ENCODE measurements at places on chromosomes 5 and 9.

- DNase-seq: no peak
Measured at GRCh38 chr5:16518606-16519005, 53.0 kb upstream of the ZNF622 start.

GRCh38 chr5:106311230-106311915, 1359.4 kb downstream of the EFNA5 start:
- DNase-seq: peak; percentile 28

DNA sequence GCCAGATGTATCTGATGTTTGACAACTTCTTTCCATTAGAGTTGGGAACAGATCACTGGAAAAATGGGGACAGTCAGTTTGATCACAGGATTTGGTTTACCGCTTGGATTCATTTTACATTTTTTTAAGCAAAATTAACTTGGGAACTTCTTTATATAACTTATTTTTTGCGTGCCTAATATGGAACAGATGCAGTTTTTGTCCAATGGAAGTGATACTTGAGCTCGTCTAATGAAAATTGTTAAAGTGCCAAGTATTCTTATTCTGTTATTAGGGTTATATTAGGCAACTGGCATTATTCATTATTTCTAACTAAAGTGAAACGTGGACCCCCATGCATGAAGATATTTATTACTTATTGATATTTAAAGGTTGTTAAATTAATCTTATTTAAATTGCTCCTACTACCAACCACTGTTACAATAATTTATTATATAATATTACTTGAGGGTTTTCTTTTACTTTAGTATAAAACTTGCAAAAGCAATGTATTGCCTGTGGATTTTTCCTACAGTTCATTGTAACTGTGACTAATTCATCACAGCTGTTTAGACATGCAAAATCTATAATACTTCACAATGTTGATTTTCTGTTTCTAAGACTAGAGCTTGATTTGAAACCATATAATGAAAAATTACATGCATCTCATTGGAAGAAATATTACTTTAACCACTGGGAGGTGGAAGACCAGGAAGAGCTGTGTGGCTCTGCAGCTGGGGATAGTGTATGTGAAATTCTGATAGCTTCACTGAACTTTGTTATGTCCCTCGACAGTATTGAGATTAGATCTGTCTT, 787.3 kb upstream of the WWC1 start:
- DNase-seq: no peak

- no peak for DNase-seq
Measured at GRCh38 chr9:72649127-72649442, 127.7 kb downstream of the TMC1 start.

- no peak for DNase-seq
Measured at GRCh38 chr9:13646500-13647021, 367.1 kb upstream of the MPDZ start.

GRCh38 chr5:33927685-33928084, 8.5 kb upstream of the RXFP3 start:
- no peak for DNase-seq

DNA sequence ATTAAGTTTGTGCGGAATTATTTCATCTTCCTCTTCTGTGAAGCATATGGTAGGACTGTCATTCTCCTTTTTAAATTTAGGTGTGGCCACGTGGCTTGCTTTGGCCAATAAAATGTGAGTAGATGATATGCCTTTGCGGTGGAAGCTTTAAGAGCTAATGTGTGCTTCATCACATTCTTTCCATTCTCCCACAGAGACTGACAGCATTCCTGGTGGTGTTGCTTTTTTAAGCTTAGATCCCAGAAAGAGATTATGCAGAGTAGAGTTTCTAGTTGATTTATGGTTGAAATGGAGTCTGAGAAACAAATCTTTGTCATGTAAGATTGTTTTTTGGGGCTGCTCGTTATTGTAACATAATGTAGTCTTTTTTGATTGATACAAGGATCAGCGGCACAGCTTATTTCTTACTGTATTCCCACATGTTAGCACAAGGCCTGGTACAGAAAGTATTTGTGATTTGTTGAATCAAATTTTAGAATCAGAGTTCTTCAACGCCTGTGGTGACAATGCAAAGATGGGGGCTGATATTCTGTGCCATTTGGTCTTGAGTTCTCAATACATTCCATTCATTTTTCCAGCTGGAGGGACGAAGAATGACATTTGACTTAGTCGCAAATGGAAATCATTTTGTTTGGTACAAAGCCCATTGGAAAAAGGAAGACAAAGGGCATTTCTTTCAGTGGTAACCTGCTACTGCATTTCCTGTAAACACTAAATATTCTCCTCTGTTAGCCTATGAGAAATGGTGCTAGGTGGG, 209.9 kb upstream of the VLDLR start:
- DNase-seq: no peak

DNA sequence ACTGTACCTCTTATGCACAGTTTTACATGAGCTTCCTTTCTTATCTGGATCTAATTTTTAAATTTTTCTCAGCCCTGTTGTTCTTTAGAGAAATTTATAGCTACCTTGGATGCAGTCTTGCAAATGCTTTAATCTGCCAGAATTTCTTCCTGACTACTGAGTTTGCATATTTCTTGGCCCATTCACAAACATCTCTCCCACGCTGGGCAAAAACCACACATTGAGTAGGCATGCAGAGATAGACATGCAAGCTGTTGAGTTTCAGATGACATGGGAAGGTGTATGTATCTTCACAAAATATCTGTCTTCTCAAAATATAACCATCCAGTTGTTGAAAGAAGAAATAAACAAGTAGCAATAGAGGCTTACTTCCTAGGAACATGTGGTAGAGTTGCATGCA, 101.2 kb downstream of the PARP8 start:
- DNase-seq: no peak

DNA sequence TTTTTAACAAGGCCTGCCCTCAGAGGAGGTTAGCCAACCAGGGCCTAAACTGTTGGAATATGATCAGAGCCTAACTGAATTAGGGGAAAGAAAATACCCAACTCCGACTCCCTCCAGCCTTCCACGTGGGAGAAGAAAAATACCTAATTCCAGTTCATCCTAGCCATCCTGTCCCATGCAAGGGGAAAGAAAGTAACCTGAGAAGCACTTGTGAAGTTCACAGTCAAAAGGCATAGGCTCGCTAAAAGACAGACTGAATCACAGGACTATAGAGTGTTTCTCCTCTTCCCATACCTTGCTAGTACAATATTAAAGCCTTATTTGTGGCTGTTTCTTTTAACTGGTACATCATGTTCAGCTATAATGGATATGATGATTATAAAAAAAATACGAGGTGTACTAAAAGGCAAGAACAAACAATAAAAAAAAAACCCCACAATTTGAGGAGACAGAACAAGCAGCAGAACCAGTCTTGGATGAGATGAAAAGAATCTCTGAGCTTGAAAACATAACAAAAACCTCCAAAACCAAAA, 18.0 kb upstream of the ATP10B start:
- DNase-seq: no peak

- no peak for DNase-seq
Measured at GRCh38 chr5:79240561-79240960, 4.6 kb downstream of the JMY start.

GRCh38 chr9:79664375-79664831, 92.6 kb downstream of the TLE4 start:
- peak; percentile 14 for DNase-seq

DNA sequence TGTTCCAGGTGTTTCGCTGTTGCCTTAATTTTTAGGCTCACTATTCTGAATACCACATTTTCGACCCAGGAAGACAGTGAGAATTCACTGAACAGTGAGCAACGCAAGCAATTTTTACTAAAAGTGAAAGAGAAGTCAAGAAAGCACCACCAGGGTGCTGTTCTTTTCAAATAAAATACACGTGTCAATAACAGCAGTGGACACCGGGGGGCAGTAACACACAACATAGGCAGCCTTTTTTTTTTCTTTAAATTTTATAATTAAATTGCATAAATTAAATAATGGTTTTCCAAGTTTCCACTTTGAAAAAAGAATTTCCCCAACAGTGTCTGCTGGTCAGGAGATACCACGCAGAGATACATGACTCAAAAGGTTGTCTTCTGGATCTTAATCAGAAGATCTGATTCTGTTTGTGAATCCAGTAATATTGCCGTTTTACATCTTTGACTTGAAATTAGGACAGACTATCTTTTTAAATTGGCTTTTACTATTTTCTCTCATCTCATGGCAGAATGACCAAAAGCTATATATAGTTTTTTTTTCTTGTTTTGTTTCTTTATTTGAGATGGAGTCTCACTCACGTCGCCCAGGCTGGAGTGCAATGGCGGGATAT, 47.1 kb upstream of the SH3GL2 start:
- peak; percentile 45 for DNase-seq

- DNase-seq: no peak
Measured at GRCh38 chr5:168209997-168210396, 81.4 kb upstream of the WWC1 start.

GRCh38 chr5:107134931-107135330, 535.8 kb downstream of the EFNA5 start:
- DNase-seq: no peak

DNA sequence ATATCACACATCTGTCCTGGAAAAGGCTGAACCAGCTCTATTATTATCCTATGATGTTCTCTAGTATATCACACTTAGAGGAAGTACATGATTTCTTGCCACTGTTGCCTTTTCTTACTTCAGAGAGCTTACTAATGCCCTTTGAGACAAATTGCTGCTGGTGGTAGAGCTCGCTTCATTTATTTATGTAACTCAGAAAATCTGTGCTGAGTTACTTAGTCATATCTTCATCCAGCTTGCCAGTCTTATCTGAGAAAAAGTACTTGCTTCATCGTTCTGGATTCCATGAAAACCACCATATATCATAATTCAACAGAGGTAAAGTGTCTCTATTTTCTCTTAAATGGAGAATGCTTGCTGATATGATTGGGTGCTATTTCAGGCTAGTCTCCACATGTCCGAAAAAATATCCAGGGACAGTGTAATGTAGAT, 26.6 kb downstream of the PTPDC1 start:
- no peak for DNase-seq

DNA sequence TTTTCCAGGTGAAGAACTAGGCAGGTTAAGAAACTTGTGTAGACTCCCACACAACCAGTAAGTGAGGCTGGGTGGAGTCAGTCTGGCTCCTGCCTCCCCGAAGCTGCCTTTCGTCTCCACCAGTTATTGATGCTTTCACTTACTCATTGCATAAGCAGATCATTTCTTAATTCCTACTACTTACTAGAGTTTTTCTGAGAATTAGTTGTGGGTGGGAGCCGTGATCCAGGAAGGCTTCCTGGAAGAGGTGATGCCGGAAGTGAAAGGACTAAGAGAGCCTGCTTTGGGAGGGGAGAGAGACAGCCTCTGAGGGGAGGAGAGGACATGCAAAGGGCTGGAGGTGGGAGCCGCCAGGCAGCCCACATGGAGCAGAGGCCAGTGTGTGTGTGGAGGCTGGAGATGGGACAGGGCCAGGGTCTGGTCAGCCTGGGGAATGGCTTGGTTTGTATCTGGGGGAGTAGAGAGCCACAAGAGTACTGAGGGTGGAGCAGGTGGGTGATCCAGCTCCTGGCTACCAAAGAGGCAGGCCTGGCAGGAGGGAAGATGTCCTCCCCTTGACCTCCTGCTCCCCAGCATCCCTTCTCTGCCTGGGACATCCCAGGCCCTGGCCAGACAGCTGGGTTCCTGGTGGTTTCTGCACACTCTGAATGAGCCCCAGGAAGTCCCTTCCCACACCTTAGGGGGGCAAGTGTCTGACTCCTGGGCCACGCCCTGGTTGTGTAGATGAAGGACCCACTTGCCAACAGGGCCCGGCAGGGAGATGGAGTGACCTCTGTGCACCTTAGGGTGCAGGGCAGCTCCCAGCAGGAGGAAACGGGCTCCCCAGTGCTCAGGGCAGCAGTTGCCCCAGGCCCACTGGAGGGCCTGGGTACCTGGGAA, 12.2 kb upstream of the CARD19 start:
- no peak for DNase-seq

DNA sequence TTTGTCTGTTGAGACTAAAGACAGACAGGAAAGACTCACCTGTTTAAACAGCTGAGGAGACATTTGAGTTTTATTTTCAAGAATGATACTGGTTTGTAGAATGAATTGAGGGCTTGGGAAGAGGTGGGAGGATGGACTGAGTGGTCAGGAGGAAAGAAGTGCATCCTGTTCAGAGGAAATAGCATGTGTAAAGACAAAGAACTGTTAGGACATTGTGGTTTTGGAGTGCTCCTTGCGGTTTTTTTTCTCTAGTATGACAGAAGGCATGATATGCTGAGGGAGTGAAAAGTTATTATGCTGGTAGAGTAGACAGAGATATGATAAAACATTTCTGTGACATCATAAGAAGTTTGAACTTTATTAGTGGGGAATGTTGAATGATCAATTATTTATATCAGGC, 270.7 kb upstream of the ELAVL2 start:
- DNase-seq: no peak

DNA sequence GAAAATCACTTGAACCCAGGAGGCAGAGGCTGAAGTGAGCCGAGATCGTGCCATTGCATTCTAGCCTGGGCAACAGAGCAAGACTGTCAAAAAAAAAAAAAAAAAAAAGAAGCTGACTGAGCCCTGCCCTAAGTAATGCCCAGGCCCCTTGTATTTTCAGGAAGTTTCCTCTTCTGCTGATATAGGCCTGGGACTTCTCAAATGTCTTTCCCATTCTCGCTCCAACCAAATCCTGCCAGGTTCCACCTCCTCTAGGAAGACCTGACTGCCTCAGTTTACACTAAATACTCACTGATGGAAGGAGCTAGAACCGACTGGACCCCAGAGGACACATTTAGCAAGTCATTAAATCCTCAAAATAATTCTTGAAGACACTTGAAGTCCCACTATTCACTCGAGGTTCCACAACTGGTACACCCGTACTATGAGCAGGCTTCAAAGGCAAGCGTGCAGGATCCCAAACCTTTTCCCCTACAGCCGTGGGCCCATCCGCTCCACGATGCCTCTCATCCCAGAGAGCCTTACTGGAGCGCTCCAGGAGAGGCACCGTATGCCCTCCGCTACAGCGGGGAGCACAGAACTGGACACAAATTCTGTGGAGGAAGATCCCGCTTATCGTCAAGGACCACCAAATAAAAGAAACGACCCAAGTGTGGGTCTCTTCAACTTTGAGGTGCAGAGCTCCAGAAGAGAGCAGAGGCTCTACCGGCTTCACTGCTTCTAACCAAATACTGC, 676 bp downstream of the NOL6 start:
- DNase-seq: no peak
